ENCODE measurements at places on chromosomes 5 and 9.

DNA sequence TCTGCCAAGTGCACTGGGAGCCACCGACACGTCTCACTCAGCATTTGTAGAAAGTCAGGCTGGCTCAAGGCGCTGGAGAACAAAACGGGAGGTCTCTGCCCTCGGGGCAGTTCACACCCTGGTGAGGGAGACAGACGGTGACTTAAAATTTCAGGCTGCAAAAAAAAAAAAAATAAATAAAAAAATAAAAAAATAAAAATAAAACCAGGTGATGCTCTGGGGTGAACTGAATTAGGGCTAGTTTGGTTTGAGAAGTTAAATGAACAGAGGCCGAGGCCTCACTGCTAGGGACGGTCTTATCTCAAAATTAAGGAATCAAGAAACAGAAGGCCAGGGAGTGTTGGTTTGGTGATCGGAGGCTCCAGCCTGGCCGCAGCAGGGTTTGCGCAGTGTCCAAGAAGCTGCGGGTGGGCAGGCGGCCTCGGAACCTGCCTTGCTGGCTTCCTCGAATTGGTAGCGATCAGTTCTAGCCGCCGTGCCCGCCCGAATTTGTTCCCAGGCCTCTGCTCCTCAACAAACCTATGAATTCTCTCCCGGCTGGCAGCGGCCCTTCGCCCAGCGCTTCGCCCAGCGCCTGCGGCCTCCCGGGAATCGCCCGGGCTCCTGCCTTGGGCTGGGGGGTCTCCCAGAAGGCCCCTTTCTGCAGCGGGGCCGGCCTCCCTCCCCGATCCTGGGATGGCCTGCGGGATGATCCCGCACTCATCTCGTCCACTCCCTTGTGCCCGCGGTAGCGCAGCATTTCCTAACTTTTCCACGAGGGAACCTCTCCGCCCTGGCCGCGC is 1.5 kb downstream of the NKX2-5 start:
- DNase-seq, result no peak

DNA sequence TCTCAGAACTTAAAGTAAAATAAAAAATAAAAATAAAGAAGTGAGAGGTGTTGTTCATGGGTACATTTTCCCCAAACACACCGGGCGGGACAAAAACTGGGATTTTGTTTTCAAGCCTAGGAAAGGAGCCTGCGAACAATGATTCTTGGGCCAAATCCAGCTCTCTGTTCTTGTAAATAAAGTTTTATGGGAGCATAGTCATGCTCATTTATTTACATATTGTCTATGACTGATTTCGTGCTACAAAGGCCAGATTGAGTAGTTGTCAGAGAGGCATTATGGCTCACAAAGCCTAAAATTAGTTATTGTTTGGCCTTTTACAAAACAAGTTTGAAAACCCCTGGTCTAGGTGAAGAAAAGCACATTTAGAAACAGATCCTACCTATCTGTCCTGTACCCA is 821.0 kb upstream of the GRAMD2B start:
- no peak for DNase-seq

- DNase-seq, result no peak
These were observed 26.8 kb downstream of the IRF1 start for GRCh38 chr5:132463811-132464155.

GRCh38 chr9:137109250-137110146 is 5.0 kb downstream of the DPP7 start:
- no peak for DNase-seq

DNA sequence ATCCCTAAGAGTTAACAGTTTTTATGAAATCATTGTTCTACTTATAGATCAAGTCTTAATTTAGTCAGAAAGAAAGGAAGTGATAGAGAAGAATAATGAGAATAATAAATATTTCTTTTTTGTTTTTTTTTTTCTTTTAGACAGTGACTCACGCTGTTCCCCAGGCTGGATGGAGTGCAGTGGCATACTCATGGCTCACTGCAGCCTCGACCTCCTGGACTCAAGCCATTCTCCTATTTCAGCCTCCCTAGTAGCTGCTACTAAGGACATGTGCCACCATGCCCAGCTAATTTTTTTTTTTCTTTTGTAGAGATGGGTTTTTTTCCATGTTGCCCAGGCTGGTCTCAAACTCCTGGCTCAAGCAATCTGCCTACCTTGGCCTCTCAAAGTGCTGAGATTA is 11.0 kb downstream of the IFNA21 start:
- DNase-seq, result no peak

DNA sequence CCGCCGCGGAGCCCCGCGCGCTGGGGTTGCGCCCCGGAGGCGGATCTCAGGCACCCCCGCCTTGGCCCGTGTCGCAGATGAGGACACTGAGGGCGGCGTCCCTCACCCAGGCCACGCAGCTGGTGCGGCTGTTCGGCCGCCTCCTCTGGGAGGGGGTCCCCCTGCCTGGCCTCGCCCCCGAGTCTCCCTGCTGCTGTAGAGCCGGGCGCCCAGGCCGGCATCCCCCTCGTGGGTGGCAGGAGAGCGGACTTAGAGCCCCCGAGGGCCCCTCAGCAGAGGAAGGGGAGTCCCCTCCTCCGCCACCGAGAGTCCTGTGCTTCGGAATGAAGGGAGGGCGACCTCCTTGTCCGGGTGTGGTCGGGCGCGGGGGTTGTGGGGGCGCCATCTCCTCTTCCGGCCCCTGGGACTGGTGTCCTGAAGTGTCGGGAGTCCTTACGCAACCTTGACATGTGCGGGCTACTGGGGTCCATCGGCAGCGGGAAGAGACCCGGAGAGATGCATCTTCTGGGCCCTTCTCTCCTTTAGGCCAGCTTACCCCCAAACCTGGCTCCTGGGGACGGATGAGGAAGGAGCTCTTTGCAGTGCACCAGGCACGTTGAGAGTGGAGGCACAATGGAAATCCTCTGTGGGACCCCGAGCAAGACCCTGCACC is 11.7 kb upstream of the EXOSC2 start:
- no peak for DNase-seq

DNA sequence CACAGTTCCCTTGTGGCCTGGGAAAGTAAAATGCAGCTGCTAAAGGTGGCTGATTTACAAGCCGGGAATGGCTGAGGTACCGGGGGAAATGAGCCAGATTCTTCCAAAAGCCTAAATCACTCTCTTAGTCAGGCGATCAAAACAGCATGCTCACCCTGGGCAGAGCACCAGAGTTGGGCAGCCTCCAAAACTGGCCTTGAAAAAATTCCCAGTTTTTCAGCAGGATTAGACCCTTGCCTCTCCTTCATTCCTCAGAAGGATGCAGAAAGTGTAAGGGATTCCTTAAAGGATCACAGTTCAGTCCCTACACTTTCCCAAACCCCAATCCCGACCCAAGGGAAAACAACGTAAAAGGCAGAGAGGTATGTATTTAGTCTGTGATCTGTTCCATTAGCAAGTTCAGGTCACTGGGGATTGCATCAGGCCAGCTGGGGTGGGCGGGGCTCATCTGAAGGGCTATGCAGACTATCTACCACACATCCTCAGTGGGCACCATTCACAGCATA is 16.9 kb downstream of the TMEM174 start:
- DNase-seq, result no peak

GRCh38 chr9:34690983-34691935 is at the start of gene CCL19:
Gene CCL19, minus strand, starts transcription at chr9:34691276. Its CDS starts 137 bp downstream, at chr9:34691139.
- no peak for DNase-seq
